GDM1 (cell line): ENCODE measurements at places on chromosomes 5 and 9.

DNA sequence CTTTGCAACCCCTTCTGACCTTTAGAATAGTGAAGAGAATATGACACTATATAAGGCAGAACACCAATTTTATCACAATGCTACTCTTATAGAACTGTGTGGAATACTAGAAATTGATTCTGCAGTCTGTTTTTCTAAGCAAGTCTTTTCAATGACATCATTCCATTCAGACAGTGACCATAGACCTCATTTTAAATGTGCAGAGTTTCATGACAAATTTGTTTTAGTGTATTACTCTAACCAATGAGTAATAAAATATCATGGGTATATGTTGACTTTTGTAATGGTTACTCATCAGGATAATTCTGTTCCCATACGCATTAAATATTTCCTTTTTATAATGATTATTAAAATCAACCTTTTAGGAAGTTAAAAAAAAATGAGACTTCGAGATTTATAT, 219.9 kb downstream of the COX7C start:
- no peak for DNase-seq

- DNase-seq, result no peak
Observed at GRCh38 chr5:21680196-21680595, 1172.9 kb downstream of the CDH12 start.

- DNase-seq, result no peak
Observed at GRCh38 chr5:9537223-9538141, 8.4 kb downstream of the SEMA5A start.

GRCh38 chr5:103923616-103924168, 361.1 kb upstream of the NUDT12 start:
- DNase-seq, result no peak

DNA sequence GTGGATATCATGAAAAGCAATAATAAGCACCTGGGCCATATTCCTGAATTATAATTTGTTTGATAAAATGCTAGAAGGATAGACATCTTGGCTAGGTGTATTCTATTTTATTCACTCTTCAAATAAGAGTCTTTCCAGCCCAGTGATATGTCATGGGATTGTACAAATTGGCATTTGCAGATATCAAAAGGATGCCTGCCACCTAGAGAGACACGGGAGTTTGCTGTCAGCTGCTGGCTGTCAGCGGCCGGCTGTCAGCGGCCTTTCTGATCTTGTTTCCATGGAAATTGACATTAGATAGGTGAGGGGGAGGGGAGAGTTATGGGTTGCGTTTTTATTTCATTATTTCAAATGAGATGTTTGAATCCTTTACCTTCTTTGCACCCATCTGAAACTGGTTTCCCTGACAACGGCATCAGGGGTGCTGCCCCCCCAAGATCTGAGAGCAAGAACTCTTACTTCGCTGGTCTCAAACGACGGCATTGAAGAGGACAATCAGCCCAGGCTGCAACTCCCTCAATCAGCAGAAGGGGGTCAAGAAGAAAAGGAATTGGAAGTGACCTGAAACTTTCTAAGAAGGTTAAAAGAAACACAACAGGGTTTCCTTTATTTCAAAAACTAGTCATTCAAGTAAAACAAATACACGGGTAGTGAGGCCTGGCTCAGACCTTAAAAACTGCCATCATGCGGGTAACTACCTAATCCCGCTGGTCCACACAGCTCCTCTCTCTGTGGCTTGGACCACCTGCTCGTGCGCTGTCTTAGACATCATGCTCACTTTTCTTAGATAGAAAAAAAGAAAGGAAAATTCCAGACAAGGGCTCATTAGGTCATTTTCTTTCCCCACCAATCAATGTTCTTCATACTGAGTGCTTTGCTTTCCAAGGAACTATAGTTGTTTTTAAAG, 115.7 kb downstream of the TLE1 start:
- no peak for DNase-seq

DNA sequence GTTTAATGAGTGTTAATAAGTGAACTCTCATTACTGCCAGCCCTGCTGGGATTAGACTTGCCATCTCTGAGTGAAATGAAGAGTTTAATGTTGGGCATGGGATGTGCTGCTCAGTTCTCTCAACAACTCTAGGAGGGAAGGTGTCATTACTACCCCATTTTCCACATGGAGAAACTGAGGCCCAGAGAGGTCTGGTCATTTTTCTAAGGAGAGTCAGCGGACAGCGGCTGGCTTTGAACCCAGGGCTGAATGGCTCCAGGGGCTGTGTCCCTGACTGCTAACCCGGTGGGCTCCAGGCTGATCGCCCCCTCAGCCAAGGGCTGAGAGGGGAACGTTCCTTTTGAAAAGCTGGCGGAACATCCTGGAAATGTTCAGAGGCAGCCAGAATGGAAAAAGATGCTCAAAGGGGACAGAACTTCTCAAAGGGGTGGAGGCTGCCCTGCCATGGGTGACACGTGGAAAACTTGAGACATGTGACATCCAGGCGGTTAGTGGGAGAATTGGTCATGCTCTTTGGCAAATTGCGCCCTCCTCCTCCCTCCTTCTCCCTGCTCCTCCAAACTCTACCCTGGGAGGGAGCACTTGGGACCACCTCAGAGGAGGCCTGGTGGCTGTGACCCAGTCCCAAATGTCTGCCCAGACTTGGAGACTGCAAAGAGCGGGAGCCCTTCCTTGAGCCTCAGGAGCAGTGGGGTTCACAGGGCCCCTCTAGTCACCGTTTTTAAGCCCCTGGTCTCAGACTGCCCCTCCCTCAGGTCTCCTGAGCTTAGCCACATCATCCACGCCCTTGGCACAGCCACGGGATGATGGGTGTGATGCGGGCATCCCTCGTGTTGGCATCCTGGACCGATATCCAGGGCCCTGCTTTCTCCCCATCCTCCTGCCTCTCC, 28.7 kb downstream of the DNM1 start:
- DNase-seq, result no peak

DNA sequence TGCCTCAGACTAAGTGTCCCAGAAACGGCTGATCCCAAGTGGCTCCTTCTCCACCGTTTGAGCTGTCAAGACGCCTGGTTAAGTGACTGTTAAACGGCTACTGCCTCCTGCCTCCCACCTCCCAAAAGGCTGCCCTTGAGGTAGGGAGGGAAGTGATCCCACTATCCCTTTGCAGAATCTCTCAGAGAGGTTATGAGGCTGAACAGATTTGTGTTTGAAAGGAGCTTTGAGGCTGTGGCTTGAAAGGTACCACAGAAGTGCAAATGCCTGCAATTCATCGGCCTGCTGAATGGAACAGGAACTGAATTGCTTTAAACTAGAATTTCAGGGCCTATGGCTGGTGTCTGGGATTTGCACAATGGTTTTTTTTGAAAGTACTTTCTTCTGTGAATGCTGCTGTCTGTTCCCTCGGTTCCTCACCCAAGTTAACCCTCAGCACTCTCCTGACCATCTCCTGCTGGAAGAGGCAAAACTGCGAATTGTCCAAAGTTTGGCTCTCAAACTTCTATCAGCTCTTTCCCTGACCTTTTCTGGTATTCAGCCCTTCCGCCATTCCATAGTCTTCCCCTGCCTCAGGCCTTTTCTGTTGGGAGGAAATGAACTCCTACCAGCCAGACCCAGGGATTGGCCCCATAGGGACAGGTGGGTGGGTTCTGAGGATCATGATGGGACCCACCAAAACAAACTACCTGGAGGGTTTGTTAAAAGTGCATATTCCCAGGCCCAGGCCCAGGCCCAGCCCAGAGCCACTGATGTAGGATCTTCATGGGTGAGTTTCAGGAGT, 453.3 kb downstream of the KDM4C start:
- DNase-seq, result no peak

DNA sequence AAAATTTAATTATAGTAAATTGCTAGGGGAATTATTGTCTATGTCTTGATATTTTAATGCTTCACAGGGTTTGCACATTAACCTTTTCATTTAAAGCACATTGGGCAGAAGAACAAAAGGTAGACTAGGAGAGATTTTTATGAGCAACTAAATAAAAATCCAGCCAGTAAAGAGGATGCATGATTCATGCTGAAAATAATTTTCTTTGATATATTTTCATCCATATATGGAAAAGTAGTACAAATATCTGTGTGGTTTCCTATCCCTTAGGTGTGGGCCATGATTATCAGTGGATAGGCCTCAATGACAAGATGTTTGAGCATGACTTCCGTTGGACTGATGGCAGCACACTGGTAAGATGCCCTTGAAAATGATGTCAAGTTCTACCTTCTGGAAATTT, 83.1 kb downstream of the VCAN start:
- DNase-seq, result no peak

DNA sequence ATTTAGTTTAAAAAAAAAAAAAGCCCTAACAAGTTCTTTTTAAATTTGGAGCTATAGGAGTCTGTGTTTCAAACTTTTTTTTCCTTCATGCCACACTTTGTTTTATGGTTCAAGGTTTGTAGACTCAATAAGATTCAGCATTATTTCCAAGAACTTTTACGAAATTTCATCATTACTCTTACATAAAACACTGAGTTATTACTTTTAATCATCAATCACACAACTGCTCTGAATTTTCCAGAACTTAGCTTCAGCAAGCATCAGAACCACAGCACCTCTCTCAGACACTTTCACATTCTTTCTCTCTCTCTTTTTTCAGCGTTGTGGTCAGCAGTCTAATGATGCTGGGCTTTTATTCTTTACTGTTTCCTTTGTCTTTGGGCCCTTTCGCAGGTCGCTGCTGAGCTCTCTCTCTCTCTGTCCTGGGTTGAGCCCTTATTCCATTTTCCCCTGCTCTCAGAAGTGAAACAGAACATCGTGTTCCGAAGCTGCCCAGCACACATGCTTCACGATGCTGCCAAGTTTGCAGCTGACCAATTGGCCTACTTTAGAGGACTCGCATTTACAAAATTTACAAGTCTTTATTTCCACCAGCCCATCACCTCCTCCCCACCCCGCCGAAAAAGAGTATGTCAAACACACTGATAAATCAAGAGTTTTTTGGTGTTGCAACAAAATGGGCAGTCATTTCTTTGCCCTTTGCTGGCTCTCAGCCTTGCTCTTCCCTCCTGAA, 44.6 kb upstream of the PIK3R1 start:
- DNase-seq, result no peak

GRCh38 chr9:130843049-130843908, 8.2 kb downstream of the ABL1 start:
- DNase-seq, result no peak

GRCh38 chr5:35904443-35905132, 33.8 kb downstream of the CAPSL start:
- DNase-seq, result no peak

GRCh38 chr5:74490814-74491213, 149.7 kb downstream of the ENC1 start:
- DNase-seq, result no peak

GRCh38 chr5:175579742-175580432, 78.0 kb upstream of the HRH2 start:
- DNase-seq, result no peak

DNA sequence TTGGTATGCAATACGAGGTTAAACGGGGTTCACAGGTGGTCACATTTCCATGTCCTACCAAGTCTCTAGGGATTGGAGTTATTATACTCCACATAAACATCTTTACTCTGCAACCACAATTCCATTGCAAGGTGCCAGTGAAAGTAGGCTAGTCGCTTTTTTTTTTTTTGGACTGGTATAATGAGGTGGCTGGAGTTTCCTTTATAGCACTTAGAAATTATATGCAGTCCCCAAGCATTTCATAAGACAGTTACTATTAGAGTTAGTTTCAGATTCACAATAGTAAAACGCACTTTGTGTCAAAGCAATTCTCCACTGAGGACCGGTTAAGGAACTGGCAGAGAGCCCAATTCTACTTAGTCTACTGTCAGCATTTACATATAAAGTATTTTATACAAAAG, 1.4 kb downstream of the MEF2C start:
- no peak for DNase-seq

DNA sequence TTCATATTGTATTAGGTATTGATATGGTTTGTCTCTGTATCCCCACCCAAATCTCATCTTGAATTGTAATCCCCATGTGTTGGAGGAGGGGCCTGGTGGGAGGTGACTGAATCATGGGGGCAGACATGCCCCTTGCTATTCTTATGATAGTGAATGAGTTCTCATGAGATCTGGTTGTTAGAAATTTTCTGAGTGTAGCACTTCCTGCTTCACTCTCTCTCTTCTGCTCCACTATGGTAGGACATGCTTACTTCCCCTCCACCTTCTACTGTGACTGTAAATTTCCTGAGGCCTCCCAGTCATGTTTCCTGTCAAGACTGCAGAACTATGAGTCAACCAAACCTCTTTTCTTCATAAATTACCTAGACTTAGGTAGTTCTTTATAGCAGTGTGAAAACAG, 187.4 kb upstream of the SLC24A2 start:
- peak; percentile 47 for DNase-seq

DNA sequence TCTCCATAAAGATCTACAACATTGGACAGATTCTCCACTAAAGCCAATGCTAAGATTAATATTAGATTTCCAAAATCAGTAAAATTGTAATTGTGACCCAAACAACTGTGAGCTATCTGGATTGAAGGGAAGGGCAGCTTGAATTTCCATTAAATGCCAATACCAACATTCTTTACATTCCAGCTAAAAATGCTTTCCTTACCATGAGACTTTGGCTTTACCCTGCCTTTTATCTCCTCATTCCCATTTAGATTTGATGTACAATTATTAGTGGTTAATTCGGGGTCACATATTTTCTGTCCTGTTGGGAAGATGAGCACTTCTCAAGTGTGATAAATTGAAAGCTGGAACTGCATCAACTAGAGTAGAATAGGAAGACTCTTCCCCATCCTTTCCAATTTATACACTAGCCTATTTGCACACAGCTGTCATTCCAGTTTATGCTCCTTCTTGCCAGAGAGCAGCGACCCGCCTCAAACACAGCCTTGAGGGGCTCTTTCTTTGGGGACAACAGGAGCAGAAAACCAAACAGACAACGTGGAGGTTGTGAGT, 33.1 kb upstream of the MYOT start:
- DNase-seq, result no peak

DNA sequence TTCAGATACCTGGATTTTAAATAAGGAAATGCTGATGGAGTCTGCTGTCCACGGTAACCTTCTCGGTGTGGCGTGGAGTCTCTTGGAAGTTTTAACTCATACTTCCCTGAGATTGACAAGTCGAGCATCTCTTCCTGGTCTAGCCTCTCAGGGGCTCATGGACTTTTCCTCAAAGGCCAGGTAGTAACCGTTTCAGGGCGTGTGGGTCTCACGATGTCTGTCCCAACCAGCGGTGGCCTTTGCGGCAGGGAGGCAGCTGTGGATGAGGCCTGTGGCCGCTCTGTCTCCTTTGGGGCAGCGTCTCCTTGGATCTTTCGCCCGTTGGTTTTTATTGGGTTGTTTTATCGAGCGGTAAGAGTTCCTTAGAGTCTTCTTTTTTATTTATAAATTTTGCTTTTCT, 32.8 kb downstream of the CEP72 start:
- no peak for DNase-seq
